Stimulated activated naive CD8-positive, alpha-beta T cell treated with anti-CD3 and anti-CD28 coated beads, Interleukin-15, Interleukin-2, amounts not matched to agents 100 U/mL and 50 U/mL, for 24 hours (primary cell): ENCODE measurements at places on chromosomes 4 and X.
A peak's percentile ranks its signal among the peaks of the same experiment; 100 is the strongest.

DNA sequence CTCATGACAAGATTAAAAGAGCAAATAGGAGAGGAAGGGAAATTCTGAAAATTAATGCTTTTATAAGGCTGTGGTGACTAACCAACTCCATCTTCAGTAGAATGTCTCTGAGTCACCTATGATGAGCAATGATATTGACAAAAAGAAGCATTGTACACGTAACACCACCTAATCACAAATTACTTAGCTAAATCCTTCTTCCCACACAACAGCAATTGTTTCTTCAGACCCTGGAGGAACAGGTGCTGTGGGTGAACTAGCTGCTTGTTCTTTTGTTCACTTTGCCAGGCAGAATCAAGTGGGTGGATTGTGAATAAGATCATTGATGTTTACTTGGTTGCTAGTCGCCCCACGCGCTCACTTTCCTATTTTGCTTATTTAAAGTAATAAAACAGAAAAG lies 315.5 kb downstream of the CAMK2D start:
- DNase-seq = no peak

GRCh38 chr4:168071304-168071703 lies 21.0 kb upstream of the ANXA10 start:
- no peak for DNase-seq

- DNase-seq = no peak
Measured at GRCh38 chrX:107747596-107748161, 27.9 kb downstream of the TSC22D3 start.

DNA sequence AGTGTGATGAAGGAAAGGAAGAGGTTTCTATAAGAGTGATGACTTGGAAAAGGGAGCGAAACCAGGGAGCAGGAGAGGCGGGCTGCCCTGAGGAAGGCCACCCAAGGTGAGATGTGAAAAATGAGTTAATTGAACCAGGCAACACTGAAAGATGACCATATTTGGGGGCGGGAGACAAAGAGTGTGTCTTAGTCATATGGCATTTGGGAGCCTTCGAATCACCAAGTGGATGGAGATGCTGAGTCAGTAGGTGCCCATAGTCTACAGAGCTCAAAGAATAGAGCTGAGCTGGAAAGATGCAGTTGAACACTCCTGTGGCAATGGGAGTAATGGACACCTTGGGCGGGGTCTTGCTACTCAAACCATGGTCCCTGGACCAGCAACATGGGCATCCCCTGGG lies 8.3 kb upstream of the TLR8 start:
- peak; percentile 9 for DNase-seq

GRCh38 chrX:111447298-111447697 lies 35.3 kb upstream of the DCX start:
- DNase-seq = peak; percentile 4
